Activated CD4-positive, alpha-beta memory T cell treated with anti-CD3 and anti-CD28 coated beads for 36 hours (primary cell): ENCODE measurements at places on chromosomes 1 and 21.

GRCh38 chr1:231518485-231519034 is 9.9 kb upstream of the TSNAX start:
- DNase-seq = no peak

- DNase-seq = no peak
Observed at GRCh38 chr1:54615531-54616279, 7.6 kb downstream of the FAM151A start.

DNA sequence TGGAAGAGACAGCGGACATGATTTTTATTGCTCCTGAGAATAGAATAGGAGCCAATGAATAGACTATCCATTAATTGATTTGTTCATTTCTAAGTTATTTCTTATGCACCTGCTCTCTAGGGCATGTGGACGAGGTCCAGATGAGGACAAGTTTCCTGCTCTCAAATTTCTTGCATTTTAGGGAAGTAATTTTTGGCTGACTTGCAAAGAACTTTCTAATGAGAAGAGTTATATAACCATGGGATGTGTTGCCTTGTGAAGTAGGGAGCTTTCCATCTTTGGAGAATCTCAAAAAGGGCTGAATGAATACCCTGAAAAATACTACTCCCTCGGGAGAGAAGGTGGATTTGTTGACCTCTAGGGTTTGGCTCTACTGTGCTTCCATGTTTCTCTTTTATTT is 243.0 kb downstream of the KIF26B start:
- DNase-seq = no peak

GRCh38 chr21:33478935-33479678 is 667 bp downstream of the TMEM50B start:
- peak; percentile 58 for DNase-seq

DNA sequence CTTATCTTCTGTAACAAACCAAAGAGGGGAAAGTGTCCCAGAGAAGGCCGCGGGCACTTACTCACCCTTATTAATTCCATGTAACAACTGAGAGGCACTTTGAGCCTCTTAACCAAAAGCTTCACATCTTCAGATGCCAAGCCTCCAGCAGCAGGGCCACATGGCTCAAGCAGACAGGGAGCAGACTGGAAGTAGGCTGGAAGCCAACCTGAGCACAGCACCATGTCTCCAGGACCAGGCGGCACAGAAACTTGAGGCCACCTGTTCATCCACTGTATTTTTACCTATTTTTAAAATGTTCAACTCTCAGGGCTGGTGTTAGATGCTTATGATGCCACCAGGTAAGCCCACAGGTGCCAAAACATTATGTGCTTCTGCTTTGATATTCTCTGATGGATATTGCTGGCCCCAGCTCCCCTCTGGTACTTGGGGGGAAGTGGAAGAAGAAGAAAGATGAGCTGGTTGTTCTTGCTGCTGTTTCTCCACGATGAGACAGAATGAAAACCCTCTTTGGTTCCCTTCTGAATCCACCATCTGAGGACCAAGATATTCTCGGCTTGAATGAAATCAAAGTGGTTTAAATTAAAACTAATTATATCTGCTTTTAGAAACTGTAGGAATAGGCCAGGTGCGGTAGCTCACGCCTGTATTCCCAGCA is 30.6 kb upstream of the SDE2 start:
- DNase-seq = no peak
